Activated B cell treated with CpG ODN at 0.5 μM for 24 hours (primary cell): ENCODE measurements at places on chromosomes 12 and 14. TPM values are rescaled to one million over a fixed set of nuclear protein-coding genes. Genes with fewer than 3 reads are reported as not detected.

DNA sequence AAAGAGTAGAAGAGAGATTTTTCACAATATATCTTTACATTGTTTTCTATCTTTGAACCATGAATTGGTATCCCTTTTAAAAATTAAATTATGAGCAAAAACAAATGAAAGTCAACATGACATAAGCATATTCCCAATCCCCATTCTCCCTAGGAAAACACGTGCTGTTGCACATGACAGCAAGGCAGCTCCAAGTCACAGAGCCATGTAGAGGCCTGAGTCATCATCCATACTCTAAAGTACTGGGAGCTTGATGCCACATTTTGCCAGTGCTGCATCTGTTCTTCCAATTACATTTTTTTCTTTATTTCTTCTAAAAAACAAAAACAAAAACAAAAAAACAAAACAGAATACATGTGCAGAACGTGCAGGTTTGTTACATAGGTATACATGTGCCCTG lies 115.2 kb downstream of the ITPR2 start:
- H3K4me1 ChIP-seq: peaks cover 25% of the 10 kb centered on the region
- no peaks in the 10 kb centered on the region for H3K27me3 ChIP-seq
- H3K4me3 ChIP-seq: no peak overlapping the region
- no peak for DNase-seq
- no peak overlapping the region for H3K27ac ChIP-seq

DNA sequence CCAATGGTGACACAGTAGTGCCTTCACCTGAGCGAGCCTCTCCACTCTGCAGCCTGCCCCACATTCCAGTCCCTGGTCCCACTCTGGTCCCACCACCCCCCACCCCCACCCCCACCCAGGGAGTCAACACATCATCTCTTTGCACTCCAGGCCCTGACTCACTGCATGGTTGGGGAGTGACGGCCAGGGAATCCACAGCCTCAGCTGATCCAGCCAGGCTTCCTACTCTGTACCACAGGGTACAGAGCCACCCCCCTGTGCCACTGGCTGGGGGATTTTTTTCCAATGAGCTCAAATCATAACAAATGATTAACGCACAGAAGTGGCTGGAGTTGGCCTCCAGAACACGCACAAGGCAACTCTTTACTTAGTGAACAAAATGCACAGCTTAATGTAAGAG lies 233.7 kb downstream of the NTF3 start:
- no peaks in the 10 kb centered on the region for H3K4me1 ChIP-seq
- no peaks in the 10 kb centered on the region for H3K36me3 ChIP-seq
- no peak overlapping the region for H3K4me3 ChIP-seq
- no peak overlapping the region for H3K27ac ChIP-seq
- no peak for DNase-seq
- no peaks in the 10 kb centered on the region for H3K27me3 ChIP-seq

The CIROP gene
- total RNA-seq: not detected in 2 replicates

The FGF6 gene
- not detected in 2 replicates for total RNA-seq

DNA sequence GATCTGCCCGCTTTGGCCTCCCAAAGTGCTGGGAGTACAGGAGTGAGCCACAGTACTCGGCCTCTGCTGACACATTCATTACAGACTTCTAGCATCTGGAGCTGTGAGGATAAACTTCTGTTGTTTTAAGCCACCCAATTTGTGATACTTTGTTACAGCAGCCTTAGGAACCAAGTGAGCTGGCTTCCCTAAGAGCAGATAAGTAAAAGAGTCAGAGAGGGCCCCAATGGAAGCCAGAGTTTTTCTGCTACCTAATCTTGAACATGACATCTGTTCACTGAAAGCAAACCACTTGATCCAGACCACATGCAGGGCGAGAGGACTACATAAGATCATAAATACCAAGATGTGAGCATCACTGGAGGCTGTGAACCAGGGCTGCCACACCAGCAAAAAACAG lies 3.7 kb upstream of the MAPKAPK5 start:
- H3K4me3 ChIP-seq: no peak overlapping the region
- peaks cover 30% of the 10 kb centered on the region for H3K4me1 ChIP-seq
- H3K36me3 ChIP-seq: peaks cover 29% of the 10 kb centered on the region
- H3K27ac ChIP-seq: no peak overlapping the region
- H3K27me3 ChIP-seq: no peaks in the 10 kb centered on the region

GRCh38 chr14:22448035-22448904 lies 140.8 kb downstream of the DAD1 start:
- peak overlapping the region; percentile 78 for H3K27ac ChIP-seq
- no peaks in the 10 kb centered on the region for H3K27me3 ChIP-seq
- no peaks in the 10 kb centered on the region for H3K36me3 ChIP-seq
- H3K4me3 ChIP-seq: peak overlapping the region; percentile 3

DNA sequence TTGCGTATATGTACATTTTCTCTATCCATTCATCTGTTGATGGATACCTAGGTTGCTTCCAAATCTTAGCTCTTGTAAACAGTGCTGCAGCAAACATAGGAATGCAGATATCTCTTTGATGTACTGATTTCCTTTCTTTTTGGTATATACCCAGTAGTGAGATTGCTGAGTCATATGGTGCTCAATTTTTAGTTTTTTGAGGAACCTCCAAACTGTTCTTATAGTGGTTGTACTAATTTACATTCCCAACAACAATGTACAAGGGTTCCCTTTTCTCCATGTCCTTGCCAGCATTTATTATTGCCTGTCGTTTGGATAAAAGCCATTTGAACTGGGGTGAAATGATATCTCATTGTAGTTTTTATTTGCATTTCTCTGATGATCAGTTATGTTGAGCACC lies 44.3 kb downstream of the PELI2 start:
- peaks cover 9% of the 10 kb centered on the region for H3K36me3 ChIP-seq
- DNase-seq: no peak
- H3K4me3 ChIP-seq: no peak overlapping the region
- H3K4me1 ChIP-seq: no peaks in the 10 kb centered on the region

DNA sequence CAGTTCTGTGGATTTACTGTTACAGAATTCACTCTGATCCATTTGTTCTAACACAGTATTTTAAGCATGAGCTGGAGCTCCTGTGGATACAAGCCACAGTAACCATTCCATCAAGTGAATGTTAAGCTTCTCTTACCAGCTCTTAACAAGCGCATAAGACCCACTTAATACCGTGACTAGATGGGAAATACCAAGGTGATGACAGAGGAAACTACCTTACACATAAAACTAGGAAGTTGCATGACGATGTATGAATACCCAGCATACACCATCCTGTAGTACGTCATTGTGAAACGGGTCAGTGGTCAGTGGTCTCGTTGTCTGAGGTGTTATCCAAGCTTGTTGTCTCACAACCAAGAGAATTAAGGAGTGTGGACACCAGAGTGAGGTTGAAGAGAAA lies 2.0 kb upstream of the GALC start:
- H3K27ac ChIP-seq: peak overlapping the region; percentile 99
- peak overlapping the region; percentile 11 for H3K4me3 ChIP-seq
- peaks cover 53% of the 10 kb centered on the region for H3K4me1 ChIP-seq

GRCh38 chr14:100306998-100307765 lies 938 bp upstream of the SLC25A29 start:
- H3K4me3 ChIP-seq: peak overlapping the region; percentile 86
- peak; percentile 29 for DNase-seq
- H3K27me3 ChIP-seq: no peaks in the 10 kb centered on the region
- peak overlapping the region; percentile 35 for H3K27ac ChIP-seq
- H3K36me3 ChIP-seq: no peaks in the 10 kb centered on the region
- peaks cover 27% of the 10 kb centered on the region for H3K4me1 ChIP-seq
